ENCODE measurements at places on chromosomes 11 and 22.

DNA sequence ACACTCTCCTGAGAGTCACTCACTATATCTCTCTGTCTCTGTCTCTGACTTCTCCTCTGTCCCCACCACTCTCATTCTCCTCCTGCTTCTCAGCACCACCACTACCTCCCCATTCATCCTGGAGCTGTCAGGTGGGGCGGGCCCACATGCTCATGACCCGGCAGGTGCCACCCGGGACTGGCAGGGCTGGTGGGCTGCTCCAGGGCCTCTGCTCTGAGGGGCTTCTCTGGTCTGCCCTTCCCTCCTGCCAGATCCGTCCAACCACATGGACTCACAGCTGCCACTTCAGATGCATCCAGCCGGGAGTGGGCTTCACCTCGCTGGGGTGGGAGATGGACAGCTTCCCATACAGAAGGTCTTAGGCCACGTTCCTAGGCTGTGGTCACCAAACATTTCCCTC is 4.8 kb upstream of the EMID1 start:
- no peak for DNase-seq

GRCh38 chr11:132858223-132858622 is 674.1 kb downstream of the OPCML start:
- DNase-seq: no peak

GRCh38 chr11:93288079-93288478 is 42.5 kb upstream of the DEUP1 start:
- DNase-seq: no peak

- no peak for DNase-seq
These were observed 36.1 kb downstream of the MMP20 start for GRCh38 chr11:102589047-102589459.

DNA sequence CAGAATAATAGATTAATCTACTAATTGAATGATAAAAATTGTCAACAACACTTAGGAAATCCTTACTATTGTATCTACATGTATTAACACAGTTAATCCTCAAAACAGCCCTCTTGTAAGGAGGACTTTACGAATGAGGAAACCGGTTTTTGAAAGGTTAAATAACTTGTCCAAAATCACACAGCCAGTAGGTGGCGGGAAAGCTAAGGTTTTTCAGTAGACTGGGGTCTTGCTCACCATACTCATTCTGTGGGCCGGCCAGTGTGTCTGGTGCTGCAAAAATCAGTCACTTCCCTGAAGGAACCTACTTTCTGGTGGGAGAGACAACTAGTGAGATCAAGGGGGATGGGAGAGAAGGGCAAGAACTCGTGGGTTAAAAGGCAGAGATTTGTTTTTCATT is 3.8 kb downstream of the DCPS start:
- DNase-seq: no peak

DNA sequence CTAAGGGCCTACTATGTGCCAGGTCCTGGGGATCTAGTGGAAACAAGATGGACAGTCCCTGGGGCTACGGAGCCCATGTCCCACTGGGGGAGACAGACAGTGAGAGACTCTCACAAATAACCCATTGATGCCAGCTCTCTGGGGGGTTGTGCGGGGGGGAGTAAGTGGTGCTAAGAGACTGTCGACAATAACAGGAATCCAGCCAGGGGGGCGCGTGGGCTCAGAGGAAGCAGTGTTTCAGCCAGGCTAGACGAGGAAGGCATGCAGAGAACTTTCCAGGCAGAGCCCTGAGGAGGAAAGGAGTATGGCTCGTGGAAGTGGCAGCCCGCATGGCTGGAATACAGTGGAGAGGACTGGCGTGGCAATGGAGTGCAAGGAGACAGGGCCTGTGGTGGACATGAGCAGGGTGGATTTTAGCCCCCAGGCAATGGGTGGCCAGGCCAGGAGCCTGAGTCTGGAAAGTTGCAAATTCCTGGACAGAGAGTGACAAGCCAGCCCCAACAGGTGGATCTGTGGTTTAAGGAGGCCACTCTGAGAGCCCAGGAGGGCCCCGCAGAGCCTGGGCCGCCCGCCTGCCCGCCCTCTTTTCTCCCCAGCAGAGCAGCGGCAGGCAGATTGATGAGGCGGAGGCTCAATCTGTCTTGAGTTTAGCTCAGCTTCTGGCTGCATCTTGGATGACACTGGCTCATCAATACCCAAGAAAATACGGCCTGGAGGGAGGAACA is 40.0 kb upstream of the TCF20 start:
- DNase-seq: no peak

DNA sequence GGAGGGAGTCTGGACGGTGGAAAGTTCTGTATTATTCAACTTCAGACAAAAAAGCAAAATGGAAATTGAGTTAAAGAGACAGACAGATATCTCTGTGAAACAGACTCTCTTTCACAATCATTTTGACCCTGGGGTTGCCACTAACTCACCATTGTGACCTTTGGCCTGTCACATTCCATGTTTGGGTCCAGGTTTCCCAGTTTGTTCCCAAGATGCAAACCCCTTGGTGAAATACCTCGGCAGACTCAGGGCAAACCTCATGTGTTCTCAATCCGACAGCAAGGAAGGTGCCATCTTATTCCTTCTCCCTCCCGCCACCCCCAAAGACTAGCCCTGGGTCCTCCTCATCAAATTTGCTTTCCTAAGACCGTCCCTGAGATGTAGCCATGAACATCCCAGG is 41.8 kb downstream of the GALNT18 start:
- DNase-seq: no peak
